ENCODE measurements at places on chromosomes 16 and 17.

GRCh38 chr16:3187798-3188674 is at the start of gene OR1F1:
TSS of gene OR1F1 (plus strand) at chr16:3188204.
- peak; percentile 64 for DNase-seq

DNA sequence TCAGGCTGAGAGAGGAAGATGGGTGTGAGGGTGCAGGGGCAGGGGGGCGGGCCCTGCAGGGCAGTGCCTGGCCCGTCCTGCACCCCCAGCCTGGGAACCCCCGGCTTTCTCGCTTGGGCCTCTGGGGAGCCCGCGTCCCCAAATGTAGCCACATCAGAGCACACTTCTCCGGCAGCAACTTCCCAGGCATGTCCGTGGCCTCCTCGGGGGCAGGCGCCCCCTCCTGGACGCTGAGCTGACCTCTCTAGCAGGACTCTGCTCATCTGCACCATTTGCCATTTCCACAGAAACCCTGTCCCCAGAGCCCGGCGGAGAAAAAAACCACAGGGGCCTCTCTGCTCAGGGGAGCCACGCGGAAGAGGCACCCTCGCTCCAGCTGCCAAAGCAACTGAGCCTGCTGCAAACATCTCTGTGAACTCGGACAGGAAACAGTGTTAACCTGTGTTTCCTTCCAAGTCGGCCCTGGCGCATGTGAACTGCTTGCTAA is 63.4 kb downstream of the KLHDC4 start:
- DNase-seq: no peak

- no peak for DNase-seq
Observed at GRCh38 chr16:84864326-84864955, 44.7 kb downstream of the CRISPLD2 start.

GRCh38 chr16:651844-652243 is 2.7 kb downstream of the WDR90 start:
- no peak for DNase-seq

DNA sequence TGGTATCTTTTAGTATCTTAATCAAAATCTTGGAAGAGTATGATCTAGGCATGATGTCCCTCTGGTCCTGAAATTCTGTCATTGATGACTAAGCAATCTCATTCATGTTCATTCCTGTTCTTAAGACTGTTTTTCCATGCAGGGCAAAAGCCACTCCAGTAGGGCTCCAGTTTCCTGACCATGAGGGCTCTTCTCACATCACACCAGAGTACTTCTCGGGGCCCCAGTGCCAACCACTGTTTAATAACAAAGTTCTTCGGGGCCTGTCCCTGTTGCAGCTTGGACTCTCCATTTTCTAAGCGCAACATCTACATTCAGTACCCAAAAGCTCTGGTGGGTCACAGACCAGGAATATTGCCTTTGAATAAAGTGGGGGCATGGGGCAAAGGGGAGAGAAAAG is 52.0 kb downstream of the IRX6 start:
- DNase-seq: no peak

GRCh38 chr17:32520737-32521404 is 34.1 kb downstream of the CDK5R1 start:
- no peak for DNase-seq

DNA sequence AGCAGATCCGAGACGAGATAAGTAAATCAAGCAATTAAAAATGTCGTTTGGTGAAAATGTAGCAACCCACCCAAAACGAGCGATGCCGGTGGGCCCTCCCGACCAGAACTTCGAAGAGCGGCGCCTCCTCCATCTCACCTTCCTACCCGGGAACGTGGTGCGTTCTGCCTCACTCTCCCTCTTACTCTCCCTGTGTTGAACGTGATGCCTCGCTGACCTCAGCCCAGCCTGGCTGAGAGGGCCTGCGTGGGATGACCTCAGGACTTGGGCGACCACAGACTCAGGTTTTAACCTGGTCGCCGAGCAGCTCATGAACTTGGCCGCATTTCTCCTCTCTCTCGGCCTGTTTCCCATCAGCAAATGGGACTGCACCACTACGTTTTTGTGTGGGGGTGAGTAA is 69.7 kb upstream of the RPL38 start:
- no peak for DNase-seq

DNA sequence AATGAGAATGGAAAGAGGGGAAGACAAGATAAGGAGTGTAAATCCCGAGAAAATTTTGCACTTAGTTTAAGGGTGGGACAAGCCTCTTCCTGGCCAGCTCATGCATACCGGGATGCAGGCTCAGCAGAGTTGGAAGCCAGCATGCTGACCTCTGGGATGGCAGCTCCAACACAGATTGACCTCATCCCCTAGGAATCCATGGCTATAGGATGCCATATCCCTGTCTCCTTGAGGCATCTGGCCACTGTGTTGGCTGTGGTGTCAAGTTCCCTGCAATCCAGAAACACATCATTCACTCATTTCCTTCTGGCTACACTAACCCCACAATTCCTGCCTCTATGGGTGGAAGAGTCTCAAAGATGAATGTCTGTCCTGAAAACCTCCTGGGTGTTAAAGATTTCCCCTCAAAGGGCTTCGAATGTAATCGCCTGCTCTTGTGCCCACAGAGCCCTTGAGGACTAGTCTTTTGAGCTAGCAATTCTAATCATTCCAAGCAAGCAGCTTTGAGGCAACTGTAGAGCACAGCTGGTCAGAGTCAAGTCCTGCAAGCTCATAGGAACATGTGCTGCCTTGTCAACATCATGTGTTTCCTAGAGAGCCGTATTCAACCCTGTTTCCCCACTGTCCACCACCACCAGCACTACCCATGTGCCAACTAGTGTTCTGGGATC is 141.4 kb downstream of the PMP22 start:
- no peak for DNase-seq

DNA sequence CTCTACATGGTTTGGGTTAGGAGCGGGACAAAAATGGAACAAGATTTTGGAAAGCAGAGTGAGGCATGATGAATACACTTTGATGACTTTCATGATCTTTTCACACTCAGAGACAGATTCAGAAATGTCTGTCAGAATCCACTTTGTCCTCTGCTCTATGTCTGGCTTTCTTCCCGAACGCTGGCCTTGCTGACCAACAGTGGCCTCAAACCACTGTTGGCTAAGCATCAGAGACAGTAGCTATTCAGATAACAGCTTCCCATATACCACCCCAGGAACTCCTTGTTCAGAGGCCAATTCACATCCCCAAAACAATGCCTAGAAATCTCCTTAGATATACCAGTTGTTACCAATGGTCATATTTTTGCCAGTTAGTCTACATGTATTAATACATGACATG is 40.9 kb downstream of the FBXL20 start:
- no peak for DNase-seq

- DNase-seq: no peak
Observed at GRCh38 chr17:69594641-69595040, 180.1 kb downstream of the MAP2K6 start.

GRCh38 chr17:77424585-77425344 is 284.0 kb downstream of the SEC14L1 start:
- no peak for DNase-seq

GRCh38 chr17:57876866-57877237 is 27.0 kb upstream of the MRPS23 start:
- DNase-seq: no peak

DNA sequence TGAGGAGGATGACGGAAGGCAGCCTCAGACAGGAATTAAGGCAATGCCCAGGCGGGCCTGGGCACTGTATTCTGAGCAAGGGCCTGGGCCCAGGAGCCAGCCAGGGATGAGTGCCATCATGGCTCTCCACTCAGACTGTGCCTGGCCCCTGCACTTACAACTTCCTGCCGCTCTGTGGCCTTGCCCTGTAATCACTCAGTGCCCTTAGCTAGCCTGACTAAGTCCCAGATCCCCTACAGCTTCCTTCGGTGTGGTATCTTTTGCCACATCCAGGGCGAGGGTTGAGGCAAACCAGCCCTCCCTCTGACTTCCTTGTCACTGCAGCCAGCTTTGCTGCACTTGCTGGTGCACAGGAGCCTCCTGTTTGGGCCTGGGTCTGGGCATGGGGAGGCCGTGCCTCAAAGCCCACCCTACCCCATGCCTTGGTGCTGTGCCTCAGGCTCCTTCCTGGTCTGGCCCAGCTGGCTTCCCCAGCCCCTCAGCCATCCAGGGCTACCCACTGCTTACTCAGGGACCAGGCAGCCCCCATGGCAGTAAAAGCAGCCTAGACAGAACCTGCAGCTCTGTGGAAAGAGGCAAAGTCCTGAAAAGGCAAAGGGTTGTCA is 9.3 kb downstream of the SLC46A1 start:
- DNase-seq: no peak

- DNase-seq: no peak
Observed at GRCh38 chr16:86224126-86224525, 286.2 kb upstream of the FOXF1 start.

DNA sequence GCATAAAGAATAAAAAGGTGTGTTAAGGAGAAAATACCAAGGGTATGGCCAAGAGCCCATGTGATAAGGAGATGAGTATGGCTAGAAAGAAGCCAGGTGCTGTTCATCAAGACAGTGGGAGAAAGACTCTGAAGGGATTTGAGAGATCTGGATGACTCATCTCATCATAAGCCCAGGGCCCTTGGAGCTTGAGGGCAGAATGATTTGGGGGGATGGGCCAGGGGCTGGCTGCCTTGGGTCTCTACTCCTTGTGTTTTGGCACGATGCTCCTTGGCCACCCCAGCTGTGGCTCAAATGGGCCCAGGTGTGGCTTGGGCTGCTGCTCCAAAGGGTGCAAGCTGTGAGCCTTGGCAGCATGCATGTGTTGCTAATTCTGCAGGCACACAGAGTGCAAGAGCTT is 14.5 kb upstream of the TNFRSF13B start:
- no peak for DNase-seq

- no peak for DNase-seq
Observed at GRCh38 chr17:31518478-31518877, 127.0 kb downstream of the RAB11FIP4 start.

DNA sequence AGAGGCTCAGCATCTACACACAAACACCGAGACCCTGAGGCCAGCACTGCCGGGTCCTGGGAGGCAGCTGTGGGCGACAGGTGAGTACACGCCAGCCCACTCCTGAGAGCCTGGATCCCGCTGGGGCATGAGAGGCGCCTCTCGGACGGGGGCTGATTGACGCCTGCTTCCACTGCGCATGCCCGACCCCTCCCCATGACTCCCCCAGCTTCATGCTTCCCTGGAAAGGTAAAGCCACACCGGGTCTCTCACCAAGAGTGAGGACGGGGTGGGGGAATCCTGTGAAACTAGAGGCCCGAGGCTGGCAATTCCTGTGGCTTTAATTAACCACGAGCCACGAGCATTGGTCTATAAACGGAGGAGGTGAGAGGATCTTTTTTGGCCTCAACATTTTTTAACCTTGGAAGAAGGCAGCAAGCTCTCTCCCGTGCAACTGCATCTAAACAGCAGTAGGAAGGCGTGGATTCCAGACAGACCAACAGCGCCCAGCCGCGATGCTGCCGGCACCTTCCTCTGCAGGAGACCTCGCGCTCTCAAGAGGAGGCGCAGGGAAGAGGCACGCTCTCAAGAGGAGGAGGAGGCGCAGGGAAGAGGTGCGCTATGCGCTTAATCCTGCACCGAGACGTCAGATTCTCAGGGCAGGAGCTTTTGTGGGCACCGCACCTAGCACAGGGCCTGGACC is 71.8 kb upstream of the METRNL start:
- DNase-seq: no peak
